NCI-H2107 (cell line): ENCODE measurements at places on chromosomes 2 and 18.

GRCh38 chr2:20186078-20186854, 38.7 kb downstream of the SDC1 start:
- no peak for DNase-seq

GRCh38 chr2:133561045-133561852, 7.0 kb downstream of the NCKAP5 start:
- no peak for DNase-seq

GRCh38 chr2:236608710-236609109, 39.1 kb downstream of the ACKR3 start:
- no peak for DNase-seq

- DNase-seq = no peak
Measured at GRCh38 chr2:96762529-96763311, 2.0 kb downstream of the CNNM4 start.

DNA sequence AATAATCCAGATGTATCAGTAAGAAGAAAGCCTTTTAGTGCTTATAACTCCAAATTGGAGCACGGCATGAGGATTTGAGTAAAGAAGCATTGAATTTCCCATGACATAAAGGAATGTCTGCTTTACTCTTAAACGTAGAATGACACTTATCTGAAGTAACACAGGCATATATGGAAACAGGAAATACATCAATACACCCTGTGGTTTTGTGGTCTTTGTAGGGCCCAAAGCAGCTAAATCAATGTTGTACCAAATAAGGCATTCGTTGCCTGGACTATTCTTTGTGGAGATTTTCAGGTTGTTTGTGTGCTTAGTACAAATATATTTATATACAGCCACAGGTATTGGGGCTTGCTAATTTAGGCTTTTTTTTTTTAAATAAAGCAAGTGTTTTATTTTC, 660.5 kb downstream of the LRRTM4 start:
- DNase-seq = no peak

- DNase-seq = no peak
Measured at GRCh38 chr2:204538182-204539018, 6.9 kb upstream of the PARD3B start.

DNA sequence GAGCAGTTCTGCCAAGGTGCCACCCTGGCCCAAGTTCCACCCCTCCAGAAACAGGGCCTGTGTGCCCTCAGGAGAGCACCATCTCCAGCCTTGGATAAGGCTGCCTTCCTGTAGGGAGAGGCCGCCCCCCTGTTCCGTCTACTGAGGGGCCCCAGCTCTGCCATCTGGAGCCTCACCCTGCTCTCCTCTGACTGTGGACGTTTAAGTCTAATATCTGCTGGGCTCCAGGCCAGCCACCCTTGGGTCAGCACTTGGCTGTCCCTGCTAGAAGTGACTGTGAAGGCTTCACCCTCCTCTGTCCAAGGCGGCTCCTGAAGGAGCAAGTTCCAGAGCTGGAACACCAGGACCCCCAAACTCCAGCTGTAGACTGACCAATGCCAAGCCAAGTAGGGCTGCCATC, 26.3 kb downstream of the RHOB start:
- no peak for DNase-seq

- no peak for DNase-seq
Measured at GRCh38 chr18:24015639-24016631, 1.4 kb downstream of the TTC39C start.

- no peak for DNase-seq
Measured at GRCh38 chr2:55138014-55138881, 88.0 kb upstream of the RTN4 start.

- DNase-seq = no peak
Measured at GRCh38 chr2:98121149-98121548, 34.2 kb downstream of the VWA3B start.

- DNase-seq = no peak
Measured at GRCh38 chr2:3100386-3100785, 277.2 kb downstream of the EIPR1 start.

DNA sequence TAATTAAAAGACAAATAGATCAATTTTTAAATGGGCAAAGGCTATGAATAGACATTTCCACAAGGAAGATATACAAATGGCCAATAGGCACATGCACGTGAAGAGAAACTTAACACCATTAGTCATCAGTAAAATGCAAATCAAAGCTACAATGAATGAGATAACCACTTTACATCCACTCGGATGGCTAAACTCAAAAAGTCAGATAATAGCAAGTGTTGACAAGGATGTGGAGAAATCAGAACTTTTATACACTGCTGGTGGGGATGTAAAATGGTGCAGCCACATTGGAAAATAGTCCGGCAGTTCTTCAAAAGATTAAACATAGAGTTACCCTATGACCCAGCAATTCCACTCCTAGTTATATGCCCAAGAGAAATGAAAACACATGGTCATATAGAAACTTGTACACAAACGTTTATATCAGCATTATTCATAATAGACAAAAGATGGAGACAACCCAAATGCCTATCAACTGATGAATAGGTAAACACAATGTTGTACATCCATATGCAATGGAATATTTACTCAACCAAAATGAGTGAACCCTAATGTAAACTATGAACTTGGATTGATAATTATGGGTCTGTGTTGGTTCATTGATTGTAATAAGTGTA, 51.1 kb downstream of the SMAD7 start:
- DNase-seq = no peak

DNA sequence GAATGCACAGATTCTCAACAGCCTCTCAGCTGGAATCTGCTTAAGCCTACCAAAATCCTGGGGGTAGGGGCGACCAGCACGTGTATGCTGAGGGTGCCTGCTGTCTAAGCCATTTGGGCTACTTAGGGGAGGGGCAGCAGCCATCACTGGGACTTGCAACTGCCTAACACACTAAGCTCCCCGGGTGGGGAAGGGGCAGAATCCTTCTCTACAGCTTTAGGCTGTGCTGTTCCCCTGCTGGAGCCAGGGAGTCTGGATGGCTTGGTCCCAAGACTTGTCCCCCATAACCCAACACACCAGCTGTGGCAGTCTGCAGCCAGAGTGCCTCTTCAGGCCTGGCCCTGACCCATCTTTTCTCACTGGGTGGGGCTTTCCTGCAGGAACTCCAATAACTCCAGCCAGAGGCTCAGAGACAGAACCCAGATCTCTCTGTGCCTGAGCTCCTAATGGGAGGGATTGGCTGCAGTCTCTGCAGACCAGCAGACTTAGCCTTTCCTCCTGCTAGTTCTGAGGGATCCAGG, 305.4 kb upstream of the RND3 start:
- no peak for DNase-seq

GRCh38 chr18:39380866-39381265, 1815.3 kb upstream of the CELF4 start:
- DNase-seq = no peak

DNA sequence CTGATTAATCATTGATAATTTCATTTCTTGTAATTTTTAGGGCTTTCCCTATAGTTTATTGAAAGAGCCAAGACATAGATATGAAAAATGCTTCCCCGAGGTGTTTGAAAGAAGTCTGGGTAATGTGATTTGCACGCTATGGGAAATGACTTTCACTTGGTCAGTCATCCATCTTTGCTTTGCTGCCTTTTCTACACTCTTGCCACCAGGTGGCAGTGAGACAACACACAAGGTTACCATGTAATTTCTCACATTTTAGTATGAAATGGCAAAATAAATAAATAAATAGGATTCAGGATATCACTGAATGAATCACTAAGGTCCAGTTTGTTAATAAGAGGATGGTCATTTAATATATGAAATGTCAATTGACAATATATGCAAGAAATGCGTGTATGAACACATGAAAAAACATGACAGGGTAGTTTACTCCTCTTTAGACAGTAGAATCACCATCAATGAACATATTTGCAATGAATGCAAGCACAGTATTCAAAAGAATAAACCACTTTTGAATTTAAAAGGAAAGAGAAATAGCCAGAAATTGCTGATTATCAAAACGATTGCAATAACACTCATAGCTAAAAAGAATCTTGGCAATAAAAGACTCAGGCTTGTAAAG, 52.2 kb upstream of the KCNH7 start:
- no peak for DNase-seq

DNA sequence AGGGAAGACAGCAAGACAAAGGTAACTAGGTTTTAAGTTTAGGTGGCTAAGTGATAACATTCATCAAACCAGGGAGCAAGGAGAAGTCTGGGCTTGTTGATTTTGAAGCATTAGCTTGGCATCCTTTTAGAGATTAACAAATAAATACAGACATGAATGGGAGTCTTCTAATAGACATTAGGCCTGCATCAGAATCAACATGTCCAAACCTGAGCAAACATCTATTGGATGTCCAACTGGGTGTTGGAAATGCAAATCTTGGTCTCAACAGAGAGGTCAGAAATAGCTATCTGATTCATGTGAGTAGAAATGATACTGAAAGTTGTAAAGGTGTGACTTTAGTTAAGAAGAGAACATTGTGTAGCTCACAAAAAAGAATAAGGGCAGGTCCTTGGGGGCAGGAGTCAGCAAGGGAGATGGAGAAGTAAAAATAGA, 85.5 kb upstream of the RND3 start:
- no peak for DNase-seq

DNA sequence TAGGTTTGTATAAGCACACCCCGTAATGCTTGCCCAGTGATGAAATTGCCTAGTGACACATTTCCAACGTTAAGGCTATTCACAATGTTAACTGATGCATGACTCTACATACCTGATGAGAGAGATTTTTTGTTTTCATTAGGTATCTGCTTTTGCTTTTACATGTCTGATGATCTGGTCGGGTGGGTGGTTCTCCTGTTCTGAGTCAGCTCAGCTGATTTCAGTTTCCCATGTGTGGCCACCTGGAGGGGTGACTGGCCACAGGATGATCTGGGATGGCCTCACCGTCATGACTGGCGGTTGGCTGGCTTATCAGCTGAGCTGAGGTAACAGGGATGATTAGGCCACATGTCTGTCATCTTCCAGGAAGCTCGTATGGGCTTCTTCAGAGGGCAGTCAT, 33.8 kb upstream of the ACYP2 start:
- DNase-seq = no peak

DNA sequence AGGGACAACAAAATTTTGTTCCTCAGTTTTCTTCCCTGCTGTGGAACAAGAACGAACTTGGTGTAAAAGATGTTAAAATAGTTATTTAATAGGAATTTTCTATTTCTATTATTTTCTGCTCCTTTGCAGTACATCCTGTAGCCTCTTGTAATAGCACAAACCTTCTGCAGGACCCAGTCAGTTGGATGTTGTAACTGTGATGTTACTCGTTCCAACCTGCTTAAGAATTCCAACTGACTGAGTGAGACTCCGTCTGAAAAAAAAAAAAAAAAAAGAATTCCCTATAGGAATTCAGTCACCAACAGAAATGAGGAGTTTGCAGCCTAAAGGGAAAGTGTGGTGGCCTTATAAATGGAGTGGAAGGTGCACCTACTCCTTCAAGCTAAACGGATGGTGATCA, 46.4 kb upstream of the CDH20 start:
- DNase-seq = no peak

DNA sequence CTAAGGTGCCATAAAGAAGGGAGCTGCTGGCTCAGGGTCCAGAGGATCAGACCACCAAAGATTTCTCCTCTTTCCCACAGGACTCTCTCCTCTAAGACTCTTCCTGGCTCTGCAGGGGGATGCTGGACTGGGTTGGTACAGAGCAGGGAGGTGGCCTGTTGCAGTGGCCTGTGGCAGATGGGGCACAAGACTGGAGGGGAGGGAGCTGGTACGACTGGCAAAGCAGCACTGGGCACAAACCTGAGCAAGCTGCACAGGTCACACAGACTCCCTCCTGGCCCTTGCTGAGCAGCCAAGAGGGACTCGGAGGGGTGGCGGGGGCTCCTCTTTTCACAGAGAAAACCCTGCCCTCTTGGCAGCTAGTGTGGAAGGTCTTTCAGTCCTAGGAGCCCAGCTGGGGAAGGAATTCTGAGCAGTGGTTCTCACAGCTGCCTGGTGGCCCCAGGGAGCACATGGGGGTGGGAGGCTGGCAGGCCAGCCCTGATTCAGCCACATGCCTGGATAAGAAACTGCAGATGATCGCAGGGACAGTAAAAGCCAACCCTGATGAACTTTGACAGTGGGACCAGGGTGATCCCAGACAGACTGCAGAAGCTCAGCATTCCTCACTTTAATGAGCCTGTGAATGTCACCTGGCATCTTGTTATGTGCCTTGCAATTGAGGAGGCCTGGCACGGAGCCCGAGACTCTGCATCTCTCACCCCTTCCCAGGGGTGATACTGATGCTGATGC, 32.5 kb upstream of the ACAA2 start:
- no peak for DNase-seq
